AG10803 (cell line): ENCODE measurements at places on chromosomes 12 and 14.

- no peak for DNase-seq
Observed at GRCh38 chr14:30445011-30445793, 113.8 kb upstream of the G2E3 start.

- no peak for DNase-seq
Observed at GRCh38 chr14:66445936-66446335, 40.2 kb upstream of the CCDC196 start.

DNA sequence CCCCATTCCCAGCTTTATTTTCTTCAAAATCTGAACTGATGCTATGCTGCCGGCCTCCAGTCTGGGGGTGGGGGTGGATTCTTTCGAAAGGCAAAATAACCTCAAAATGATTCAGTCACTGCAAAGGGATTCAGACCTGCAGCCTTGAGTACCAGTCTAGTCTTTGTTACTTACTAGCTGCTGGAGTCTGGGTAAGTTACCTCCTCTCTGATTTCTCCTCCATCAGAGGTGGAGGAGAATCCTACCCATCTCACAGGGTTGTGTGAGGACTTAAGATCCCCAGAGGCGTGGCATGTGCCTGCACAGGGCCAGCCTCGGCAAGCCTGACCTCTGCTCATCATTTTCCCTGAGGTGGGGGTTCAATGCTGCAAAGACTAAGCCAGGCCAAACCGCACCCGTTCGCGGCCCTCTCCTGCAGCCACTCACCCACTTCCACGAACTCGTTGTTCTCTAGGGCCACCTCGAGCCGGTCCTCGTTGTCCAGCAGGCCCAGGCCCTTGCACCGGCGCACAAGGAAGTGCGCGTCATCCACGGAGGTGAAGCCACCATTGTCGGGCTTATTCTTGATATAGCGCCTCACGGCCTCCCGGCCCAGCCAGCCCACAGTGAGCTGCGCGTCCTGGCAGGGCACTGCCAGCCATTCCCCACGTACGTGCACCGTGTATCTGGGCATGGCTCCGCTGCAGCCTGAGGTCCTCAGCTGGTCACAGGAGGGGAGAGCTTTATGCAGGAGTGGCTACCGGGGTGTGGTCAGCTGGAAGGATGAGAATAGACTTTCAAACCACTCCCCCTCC is 709 bp downstream of the HAL start:
- no peak for DNase-seq

- DNase-seq, result no peak
Observed at GRCh38 chr14:25537846-25538455, 488.0 kb upstream of the STXBP6 start.

- DNase-seq, result no peak
Observed at GRCh38 chr14:77407158-77407557, 16.2 kb downstream of the NOXRED1 start.

DNA sequence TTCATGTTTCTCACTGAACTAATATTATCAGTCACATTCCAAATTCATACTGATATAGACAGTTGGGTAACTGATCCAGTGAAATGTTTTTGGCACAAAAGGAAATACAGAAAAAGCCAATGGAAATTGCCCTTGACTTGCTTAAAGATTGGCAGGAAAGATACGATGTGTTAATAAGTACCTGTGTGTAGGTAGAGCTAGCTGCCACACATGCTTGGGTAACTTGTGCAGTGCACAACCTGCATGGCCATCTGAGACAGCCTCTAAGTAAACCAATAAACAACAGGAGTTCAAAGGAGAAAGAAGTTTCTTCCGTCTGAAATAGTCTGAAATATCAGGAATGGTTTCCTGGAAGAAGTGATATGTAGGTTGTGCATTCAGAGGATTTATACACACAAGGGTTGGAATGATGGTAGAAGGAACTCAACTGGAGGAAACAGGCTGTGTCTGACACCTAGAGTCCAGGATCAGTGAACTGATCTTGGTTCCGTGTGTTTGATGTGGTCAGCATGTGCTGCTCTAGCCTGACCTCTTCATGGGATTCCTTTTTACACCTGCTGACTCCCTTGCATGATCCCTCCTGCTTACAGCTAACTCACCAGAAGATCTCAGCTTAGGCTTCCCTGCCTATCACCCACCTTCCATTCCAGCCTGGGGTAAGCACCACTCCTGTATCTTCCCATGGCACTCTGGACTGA is 81.4 kb upstream of the KRR1 start:
- DNase-seq, result no peak

GRCh38 chr12:95216711-95217376 is 423 bp downstream of the FGD6 start:
- DNase-seq, result no peak

DNA sequence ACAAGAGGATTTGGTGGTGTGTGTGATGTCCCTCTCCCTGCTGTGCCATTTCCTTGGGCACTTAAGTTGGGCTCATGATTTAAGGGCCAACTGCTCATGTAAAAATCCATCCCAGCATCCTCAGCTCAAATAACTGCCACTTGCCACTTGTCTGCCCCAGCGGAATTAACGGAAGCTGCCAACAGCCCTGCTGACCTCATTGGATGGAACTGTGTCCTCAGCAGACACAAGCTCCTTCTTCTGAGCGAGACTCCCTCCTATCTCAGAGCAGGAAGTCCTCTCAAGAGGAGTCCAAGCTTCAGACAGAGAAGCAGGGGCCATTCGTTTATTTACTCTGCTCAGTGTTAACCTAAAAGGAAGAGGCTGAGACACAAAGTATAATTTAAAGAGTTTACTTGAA is 29.6 kb upstream of the PRMT8 start:
- no peak for DNase-seq

DNA sequence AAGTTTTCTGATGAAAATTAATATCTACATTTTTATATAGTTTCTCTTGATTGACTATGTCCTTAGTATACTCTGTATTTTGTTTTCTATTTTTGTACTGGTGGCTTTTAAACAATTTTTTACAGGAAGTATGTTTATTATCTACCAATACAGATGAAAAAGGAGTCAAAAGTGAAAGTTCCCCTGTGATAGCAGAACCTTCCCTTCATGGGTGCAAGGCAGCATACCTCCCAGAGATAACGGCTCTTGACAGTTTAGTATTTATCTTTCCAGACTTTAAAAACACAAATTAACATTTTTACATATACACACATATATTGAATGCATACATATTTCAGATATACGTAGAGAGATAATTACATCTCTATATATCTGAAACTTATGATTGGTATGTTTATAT is 17.1 kb upstream of the FAM234B start:
- DNase-seq, result no peak

DNA sequence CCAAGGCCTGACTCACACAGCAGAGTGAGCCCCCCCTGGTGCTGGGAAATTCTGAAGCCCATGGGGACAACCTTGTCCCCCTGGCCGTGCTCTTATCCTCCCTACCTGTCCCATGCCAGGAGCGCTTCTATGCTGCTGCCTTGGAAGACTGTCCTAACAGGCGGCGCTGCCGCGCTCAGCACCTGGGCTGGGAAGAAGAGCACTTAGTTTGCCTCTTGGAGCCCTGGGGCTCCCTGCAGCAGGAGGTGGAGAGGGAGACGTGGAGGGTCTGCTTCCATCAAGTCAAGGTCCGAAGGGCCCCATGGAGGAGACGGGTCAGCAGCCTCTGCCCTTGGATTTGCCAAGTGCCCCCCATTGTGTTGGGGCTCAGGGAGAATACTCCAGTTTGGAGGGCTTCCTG is 300.5 kb downstream of the CACNA1C start:
- no peak for DNase-seq

- DNase-seq, result peak; percentile 7
Observed at GRCh38 chr14:106044949-106045596, 518.7 kb downstream of the TMEM121 start.

DNA sequence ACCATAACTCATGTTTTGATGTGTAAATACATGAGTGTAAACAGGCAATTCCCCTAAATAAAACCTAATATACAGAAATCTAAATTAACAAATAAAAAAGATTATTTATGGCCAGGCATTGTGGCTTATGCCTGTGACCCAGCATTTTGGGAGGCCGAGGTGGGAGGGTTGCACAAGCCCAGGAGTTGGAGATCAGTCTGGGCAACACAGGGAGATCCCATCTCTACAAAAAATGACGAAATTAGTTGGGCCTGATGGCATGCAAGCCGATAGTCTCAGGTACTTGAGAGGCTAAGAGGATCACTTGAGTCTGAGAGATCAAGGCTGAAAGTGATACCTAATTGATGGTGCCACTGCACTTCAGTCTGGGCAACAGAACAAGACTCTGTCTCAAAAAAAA is 48.7 kb downstream of the BCAT1 start:
- no peak for DNase-seq

- DNase-seq, result no peak
Observed at GRCh38 chr14:50475460-50475859, 56.9 kb downstream of the MAP4K5 start.

GRCh38 chr12:108635201-108635996 is 1.7 kb upstream of the SELPLG start:
- peak; percentile 37 for DNase-seq

GRCh38 chr12:89411846-89412245 is 59.5 kb upstream of the DUSP6 start:
- no peak for DNase-seq

DNA sequence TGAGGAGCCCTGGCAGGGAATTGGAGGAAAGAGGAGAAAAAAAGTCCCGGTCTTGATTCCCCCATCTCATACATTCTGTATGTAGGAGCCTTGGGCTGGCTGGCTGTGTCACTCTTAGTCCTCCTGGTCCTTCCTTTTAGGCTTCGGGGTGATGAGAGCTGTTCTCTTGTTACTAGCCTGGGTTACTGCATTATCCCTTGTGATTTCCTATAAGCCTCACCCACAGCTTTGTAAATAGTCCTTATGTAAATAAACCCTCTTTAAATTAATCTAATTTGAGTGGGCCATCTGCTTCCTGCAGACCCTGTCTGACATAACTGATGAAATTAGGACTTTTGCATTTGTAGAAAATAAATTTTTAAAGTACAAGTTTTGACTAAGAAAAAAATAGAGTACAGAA is 19.2 kb downstream of the DNM1L start:
- DNase-seq, result no peak

GRCh38 chr14:62015945-62016344 is 253.7 kb downstream of the SNAPC1 start:
- DNase-seq, result peak; percentile 68

DNA sequence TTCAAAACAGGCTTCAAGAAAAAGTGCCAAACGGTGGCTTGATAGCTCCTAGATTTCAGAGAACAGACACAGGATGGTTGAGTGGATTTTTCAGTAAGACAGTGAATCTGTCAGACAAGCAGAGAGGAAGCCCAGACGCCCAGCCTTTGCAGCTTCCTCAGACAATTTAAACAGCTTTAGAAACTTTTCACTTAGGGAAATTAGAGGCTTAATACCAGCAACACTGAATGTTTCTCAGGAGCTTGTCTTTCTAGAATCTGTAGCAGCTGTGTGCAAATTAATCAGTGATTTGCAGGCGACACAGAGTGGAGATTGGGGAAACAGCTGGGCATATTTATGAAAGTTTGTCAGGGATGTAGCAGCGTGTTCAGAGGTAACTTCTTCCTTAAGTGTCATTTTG is 362.1 kb downstream of the GALC start:
- no peak for DNase-seq

DNA sequence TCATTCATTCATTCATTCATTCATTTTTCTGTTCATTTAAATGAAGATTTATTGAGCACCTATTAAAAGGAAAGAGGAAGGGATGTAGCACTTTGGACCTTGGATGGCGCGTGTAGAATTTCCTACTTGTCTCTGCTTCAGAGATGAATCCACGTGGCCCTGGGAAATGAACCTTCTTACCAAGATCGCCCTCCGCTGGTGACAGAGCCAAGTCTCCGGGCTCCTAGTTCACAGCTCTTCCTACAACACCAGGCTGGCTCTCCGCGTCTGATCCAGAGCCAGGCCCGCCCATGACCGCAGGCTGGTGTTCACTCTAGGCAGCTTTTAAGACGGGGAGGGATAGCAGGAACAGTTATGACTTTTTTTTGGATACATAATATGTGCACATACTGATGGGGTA is 70.9 kb upstream of the PIWIL1 start:
- no peak for DNase-seq

- no peak for DNase-seq
Observed at GRCh38 chr14:64701660-64702059, 2.6 kb upstream of the PLEKHG3 start.

DNA sequence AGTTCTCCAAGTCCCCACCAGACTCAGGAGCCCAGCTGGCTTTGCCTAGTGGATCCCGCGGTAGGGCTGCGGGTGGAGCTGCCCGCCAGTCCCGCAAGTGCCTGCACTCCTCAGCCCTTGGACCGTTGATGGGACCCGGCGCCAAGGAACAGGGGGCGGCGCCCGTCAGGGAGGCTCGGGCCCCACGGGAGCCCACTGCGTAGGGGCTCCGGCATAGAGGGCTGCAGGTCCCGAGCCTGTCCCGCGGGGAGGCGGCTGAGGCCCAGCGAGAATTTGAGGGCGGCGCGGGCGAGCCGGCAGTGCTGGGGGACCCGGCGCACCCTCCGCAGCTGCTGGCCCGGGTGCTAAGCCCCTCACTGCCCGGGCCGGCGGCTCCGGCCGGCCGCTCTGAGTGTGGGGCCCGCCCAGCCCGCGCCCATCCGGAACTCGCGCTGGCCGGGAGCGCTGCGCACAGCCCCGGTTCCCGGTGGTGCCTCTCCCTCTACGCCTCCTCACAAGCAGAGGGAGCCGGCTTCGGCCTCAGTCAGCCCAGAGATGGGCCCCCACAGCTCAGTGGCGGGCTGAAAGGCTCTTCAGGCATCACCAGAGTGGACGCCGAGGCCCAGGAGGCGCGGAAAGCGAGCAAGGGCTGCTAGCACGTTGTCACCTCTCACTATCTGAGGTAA is 452.4 kb upstream of the LRFN5 start:
- no peak for DNase-seq

GRCh38 chr12:97573901-97574300 is 111.3 kb downstream of the RMST start:
- peak; percentile 4 for DNase-seq

DNA sequence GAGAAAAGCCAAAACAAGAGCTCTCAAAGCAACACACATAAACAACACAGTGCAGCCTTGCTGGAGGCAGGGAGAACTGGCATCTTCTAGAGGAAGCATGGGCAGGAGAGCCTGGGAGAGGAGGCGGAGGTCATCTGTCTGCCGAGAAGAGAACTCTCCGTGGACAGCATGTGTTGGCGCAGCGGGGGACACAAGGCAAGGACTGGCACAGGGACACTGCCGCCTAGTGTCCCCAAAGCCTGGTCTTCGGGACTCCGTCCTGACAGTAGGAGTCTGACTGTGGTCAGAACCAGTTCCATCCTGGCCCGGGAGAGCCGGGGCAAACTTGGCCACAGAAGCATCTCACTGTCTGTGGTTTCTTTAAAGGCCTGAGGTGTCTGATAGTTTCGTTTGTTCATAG is 47.3 kb downstream of the KCNA1 start:
- no peak for DNase-seq

GRCh38 chr14:70061108-70061507 is 127.6 kb downstream of the SLC8A3 start:
- DNase-seq, result no peak

DNA sequence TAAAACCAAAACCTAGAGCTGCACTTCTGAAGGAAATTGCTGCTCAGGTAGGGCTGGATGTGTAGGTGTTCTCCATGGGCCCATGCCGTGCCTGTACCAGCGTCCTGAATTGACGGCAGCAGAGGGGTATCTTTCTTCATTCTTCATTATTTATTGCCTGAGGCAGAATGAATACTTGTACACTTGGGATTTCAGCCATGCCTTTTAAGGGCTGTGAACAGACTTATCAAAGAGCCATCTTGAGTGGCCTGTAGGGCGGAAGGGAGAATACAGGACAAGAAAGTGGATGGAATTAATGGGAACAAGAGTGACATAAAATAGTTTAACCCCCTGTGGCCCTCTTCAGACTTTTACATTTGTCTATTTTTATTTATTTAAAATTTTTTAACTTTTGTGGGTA is 61.4 kb downstream of the RASSF3 start:
- DNase-seq, result no peak

- DNase-seq, result no peak
Observed at GRCh38 chr12:43287706-43288383, 264.2 kb downstream of the ADAMTS20 start.
